Activated T-helper 1 cell treated with anti-CD3 and anti-CD28 coated beads, Interleukin-2, amount 50 U/mL, for 16 hours (primary cell): ENCODE measurements at places on chromosomes 11 and 22.

DNA sequence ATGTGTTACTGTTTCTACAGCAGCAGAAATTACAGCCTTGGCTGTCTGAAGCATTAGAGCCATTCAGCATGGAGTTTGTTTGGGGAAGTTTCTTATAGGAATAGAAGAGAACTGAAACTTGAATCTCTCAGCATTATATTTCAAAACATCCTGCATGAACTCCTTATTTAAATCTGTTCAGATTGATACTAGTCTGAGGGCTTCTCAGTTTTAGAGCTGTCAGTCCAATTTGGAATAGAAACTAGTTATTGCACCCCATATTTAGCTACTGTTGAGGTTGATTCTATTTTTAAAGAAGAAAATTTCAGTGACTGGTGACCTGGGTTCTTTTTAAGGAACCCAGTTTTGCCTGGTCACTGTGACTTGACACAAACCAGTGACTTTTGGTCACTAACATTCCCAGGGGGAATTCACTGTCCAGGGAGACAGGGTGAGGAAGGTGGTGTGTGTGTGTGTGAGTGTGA lies 126.0 kb upstream of the TTC12 start:
- DNase-seq = no peak

GRCh38 chr11:114102993-114103896 lies 43.7 kb downstream of the ZBTB16 start:
- no peak for DNase-seq

GRCh38 chr11:32386770-32387377 lies 48.5 kb downstream of the WT1 start:
- DNase-seq = no peak

- no peak for DNase-seq
These were observed 13.5 kb downstream of the TXN2 start for GRCh38 chr22:36467946-36468345.

- no peak for DNase-seq
These were observed 8.7 kb upstream of the HIPK3 start for GRCh38 chr11:33248416-33248971.

DNA sequence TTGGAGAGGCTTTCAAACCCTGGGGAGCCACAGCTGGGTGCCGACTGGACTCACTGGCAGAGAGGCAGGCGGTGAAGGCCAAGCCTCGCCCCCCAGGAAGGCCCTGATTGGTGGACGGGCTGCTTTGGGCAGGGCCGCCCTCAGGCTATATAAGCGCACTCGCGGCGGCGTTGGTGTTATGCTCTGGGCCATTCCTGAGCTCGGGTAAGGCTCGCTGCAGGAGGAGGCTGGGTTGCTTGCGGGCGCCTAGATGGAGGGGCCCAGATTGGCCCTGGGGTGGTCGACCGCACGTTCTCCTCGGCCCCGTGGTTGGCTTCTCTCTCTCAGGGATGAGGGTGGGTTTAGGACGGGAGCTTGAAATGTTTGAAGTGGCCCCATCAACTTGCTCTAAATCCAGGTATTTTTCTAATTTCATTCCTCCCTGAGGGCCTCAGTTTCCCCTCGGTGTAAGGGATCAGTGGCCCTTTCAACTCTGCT lies at the start of gene SPDYC:
TSS of gene SPDYC (plus strand) at position 176 of the 477 bp plus-strand sequence. CDS start 1,125 bp downstream, outside the sequence.
- DNase-seq = no peak

GRCh38 chr22:20663941-20664593 lies 109.8 kb upstream of the SERPIND1 start:
- DNase-seq = no peak

DNA sequence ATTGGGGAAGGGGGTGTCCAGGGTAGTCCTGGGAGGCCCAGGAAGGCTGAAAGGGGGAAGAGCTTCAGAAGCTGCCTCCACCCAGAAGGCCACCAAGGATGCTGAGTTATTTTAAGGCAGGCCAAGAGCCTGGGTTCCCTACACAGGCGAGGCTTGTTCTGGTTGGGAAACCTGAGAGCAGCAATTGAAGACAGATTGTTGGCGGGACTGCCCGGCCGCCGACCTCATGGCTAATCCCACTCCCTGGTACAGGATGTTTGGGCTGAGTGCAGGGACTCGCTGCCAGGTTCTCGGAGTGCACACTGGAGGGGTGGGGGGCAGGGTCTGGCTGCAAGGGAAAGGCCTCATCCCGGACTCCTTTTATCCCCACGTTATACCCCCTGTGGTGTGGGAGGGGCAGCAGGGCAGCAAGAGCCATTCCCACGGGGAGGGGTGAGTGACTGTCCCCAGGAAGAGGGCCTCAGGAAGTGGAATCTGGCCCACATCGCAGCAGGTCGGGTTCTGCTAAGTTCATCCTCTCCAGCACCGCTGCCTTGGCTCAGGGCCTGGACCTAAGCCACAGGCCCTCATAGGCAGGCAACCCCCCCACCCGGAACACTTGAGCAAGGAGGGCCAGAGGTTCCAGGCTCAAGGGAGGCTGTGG lies 43.6 kb upstream of the PRR5 start:
- no peak for DNase-seq

GRCh38 chr22:49676783-49677494 lies 150.7 kb downstream of the BRD1 start:
- DNase-seq = no peak

DNA sequence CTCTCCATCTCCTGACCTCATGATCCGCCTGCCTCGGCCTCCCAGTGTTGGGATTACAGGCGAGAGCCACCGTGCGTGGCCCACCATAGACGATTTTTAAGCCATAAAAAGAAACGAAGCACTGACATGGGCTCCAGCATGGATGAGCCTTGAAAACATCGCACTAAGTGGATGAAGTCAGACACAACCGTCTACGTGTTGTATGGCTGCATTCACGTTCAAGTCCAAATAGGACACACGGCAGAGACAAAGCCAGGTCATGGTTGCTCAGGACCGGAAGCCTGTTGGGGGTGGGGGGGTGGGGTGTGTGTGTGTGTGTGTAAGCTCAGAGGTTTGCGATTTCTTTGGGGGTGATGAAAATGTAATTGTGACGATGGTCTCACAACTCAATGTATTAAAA lies 10.0 kb downstream of the RRP7A start:
- DNase-seq = no peak

DNA sequence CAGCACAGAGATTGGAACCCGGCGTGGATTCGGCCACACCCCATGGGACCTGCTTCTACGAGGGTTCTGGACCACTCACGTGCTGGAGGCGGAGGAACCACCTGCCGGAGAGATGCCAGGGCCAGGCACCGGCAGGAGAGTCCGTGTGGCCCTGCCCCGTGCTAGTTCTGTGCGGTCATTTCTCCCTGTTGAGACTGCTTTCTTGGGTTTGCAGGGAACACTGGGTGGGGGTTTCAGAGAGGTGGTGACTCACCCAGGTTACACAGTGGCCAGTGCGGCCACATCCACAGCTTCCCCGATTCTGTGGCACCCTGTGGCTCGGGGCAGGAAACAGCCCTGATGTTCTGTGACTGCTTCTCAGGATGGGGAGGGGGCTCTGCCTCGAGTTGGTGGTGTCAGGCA lies 3.6 kb upstream of the PHLDA2 start:
- DNase-seq = no peak

DNA sequence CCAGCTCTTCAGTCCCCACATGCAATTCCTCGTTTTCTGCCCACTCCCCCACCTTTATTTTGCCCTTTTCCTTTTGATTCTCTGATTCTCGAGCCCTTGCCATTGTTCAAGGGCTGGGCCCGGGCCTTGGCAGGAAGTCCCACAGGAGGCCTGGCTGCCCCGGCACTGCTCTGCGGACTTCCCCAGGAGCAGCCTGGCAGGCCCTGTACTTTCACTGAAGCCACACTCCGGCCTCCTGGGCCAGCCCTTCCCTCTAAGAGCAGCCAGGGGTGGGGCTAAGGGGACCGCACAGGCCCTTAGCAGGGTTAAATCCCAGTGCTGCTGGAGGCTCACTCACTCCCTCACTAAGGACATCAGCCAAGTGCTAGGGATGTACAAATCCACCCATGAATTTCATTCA lies 4.1 kb downstream of the LRRC32 start:
- DNase-seq = no peak

DNA sequence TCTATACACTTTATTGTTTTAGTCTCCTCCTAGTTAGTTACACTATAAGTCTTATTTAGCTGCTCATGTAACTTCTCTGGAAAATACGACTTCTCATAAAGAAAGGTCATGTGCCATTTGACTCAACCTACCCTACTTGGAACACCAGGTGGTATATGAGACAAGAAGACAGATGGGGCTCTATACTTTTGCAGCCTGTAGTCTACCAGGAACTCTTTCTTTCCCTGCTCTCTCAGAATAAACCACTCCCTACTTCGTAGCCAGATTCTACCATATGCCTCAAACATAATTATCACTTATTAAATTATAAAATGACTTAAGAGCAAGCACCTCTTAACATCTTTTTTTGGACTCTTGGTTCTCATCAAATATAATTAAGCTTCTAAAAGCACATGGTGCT lies 38.5 kb upstream of the RAPSN start:
- no peak for DNase-seq
